Endothelial cell (in vitro differentiated cells): ENCODE measurements at places on chromosomes 5 and 9. TPM values are rescaled to one million over a fixed set of nuclear protein-coding genes. Genes with fewer than 3 reads are reported as not detected.

PLPP6 gene
- total RNA-seq, result 7.7 TPM

OR1J2 gene
- not detected for total RNA-seq

SUSD3 gene
- total RNA-seq, result 1.2 TPM

GAPVD1 gene
- 37.9 TPM for total RNA-seq

GKAP1 gene
- total RNA-seq, result 3.5 TPM

CDKN2A gene
- not detected for total RNA-seq

PCDHGA10 gene
- 43.0 TPM for total RNA-seq
